Stimulated activated CD4-positive, alpha-beta T cell treated with anti-CD3 and anti-CD28 coated beads, Interleukin-15, amount 100 ng/mL, for 1 hour (primary cell): ENCODE measurements at places on chromosomes 4 and X.

DNA sequence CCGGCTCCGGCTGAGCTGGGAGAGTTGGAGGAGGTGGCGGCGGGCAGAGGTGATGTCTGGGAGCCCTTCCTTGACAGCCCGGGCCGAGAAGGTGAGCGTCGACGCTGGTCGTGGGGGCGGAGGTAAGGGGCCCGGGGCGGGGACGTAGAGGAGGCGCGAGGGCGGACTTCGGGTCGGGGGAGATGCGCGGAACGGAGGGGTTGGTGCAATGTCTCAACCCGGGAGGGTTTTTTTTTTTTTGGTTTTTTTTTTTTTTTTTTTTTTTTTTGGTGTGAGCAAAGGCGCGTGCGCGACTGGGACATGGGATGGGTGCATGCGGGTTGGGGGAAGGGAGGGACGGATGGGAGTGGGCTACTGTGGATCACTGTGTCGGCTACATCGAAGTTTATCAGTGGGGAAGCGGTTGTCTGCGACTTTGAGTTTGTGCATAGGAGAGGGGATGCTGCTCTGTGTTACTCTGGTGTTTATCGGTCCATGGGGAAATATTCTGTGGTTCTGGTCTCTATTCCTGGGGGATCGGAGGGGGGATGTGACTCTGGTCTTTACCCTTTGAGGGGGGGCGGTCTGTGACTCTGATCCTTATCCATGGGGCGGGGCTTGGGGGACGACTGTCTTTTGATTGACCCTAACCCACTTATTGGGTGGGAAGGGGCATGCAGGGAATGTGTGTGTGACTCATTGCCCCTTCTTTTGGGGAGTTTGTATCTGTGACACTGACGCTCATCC lies 537 bp downstream of the RBM10 start:
- no peak for DNase-seq

- DNase-seq: no peak
Measured at GRCh38 chr4:18858229-18858922, 836.8 kb upstream of the LCORL start.

GRCh38 chr4:155914782-155915181 lies 11.3 kb downstream of the TDO2 start:
- DNase-seq: no peak

DNA sequence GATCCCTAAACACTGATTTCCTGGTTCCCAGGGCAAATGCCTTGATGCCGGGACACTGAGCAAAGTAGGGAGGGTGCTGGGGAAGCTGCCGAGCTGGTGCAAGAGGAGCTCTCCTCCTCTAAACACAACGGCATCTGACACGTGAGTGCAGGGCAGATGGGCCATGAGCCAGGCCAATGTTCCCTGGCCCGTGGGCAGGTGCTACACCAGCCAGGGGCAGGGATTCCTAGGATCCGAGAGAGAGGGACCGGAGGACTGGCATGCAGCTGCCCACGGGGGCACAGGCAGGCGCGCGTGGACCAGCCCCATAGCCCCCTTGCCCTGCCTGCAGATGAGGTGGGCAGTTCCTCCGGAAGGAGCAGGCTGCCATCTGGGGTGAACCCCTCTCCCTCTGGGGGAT lies 66.8 kb upstream of the AFAP1 start:
- DNase-seq: no peak

DNA sequence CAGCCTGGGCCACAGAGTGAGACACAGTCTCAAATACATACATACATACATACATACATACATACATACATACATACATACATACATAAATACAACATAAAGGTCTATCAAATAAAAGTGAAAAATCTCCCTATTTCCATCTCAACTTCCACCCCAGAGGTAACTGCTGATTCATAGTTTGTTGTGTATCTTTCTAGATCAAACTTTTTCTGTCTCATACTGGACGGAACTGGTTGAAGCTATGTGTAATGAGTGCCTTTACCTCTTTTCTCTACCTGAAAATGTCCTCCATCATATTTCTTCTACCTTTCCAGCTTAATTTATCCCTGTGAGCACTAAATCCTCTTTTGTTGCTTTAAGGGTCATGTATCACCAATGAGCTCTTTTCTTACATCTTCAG lies 102.5 kb downstream of the HDAC8 start:
- no peak for DNase-seq

GRCh38 chrX:71640002-71640401 lies 21.7 kb upstream of the CXCR3 start:
- DNase-seq: no peak

DNA sequence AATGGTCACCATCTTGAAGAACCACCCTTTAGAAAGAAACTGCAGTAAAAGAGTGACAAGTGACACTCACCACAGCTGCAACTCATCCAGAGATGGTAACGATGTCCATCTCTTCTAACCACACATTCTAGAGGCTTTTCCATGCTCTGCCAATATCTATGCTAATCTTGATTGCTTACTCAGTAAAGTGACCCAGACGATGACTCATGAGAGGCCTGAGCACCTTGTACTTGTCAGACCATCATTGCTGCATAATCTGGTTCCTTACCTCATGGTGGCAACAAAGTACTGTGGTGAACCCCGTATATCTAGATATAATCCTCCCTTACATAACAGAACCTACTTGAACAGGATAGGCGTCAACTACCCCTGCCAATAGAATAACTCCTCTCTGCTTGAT lies 75.6 kb downstream of the CCNG2 start:
- no peak for DNase-seq

- DNase-seq: no peak
Measured at GRCh38 chr4:159307929-159308328, 205.1 kb downstream of the RAPGEF2 start.
